NCI-H1105 (cell line): ENCODE measurements at places on chromosomes 5 and 9.
A peak's percentile ranks its signal among the peaks of the same experiment; 100 is the strongest.

- no peak for DNase-seq
These were observed 15.5 kb downstream of the SLC44A1 start for GRCh38 chr9:105259731-105260612.

DNA sequence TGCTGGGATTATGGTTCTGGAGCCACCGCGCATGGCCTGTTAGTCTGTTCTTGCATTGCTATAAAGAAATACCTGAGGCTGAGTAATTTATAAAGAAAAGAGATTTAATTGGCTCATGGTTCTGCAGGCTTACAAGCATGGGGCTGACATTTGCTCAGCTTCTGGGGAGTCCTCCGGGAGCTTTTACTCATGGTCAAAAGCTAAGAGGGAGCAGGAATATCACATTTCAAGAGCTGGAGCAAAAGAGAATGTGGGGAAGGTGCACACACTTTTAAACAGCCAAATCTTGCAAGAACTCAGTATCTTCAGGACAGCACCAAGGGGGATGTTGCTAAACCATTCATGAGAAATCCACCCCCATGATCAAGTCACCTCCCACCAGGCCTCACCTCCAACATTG, 12.1 kb downstream of the JAK2 start:
- DNase-seq: no peak

DNA sequence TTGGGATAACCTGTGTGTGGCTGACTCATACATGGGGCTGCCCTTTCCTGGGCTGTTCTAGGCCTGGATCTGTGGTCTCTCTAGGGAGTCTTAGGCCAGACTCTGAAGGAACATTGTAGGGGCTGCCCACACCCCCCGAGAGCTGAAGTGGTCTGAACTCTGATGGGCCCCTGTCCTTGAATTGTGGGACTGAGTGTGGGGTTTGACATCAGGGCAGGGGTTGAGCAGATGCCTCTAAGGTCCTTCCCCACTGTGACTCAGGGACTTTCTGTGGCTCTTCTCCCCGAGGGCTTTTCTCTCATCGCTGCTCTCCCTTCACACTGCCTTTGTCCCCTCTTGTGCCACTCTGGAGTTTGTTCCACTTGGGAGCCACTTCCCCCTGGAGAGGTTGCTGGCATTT, 215.0 kb downstream of the MELK start:
- no peak for DNase-seq

DNA sequence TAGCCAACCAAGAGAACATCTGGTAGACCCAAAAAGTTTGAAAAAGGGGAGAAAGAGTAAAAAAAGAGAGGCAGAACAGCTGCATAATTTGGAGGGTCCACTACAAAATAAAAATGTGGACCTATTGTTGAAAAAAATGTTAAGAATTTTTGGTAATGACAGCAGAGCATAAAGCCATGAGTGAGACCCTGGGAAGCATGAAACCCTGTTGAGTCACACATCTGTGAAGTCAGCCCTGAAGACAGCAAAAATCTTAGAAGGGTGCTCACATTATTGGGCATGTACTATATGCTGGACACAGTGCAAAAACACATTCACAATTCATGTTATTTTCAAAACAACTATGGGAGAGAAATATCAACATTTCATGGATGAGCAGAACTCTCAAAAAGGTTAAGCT, 56.4 kb upstream of the LIFR start:
- DNase-seq: no peak

DNA sequence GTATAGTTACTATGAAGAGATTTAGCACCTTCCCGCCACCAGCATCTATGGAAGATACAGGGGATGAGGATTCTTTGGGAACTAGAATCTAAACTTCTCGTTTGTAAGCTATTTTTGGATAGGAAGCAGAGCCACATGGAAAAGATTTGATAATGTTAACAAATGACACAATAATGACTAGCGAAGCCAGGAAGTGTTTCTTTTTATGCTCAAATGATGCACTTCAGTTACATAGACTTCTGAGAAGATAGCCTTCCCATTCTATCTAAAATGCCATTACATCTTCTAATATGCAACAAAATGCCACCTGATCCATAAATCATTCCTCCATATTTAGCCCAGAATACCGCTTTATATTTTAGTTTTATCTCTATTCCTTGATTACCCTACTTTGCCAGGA, 17.0 kb upstream of the TNC start:
- DNase-seq: no peak

- no peak for DNase-seq
These were observed 10.4 kb upstream of the ACTBL2 start for GRCh38 chr5:57493034-57493433.

- no peak for DNase-seq
These were observed 216.5 kb downstream of the PDZD2 start for GRCh38 chr5:31855134-31856040.

DNA sequence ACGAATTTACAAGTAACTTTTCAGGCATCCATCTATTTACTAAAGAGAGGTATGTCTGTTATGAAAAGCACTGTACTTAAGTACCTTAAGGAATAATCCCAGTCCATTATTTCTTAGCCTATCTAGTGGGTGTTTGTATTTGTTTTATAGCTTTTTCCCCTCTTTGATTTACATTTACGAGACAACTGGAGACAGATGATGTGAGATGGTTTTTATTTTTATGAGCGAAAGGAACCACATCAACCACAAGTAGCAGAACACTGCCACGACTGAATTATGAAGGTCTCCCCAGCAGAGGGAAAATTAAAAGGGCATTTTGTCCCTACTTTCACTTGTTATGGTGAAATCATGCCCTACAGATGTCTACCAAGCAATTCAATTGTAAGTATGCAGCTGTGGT, 357.8 kb downstream of the NFIB start:
- DNase-seq: no peak

GRCh38 chr5:74428876-74429275, 211.7 kb downstream of the ENC1 start:
- no peak for DNase-seq

GRCh38 chr9:88925481-88925880, 65.8 kb upstream of the S1PR3 start:
- no peak for DNase-seq

DNA sequence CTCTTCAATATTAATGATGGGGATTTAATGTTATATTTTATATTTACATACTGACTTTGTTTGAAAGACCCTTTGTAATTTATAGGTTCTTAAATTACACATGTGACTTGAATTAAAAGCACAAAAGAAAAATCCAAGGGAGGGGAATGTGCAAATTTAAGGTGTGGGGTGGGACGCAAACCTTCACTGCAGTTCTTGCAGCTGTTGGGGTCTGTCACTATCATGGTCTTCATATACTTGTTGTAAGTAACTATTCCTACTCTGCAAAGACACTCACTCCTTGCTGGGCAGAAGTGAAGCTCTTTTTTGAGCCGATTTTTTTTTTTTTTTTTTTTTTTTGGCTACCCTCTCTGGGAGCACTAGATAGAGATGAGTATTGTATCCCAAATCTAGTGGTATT, 505.3 kb downstream of the ARHGEF28 start:
- no peak for DNase-seq

GRCh38 chr9:100324594-100325200, 28.0 kb downstream of the TEX10 start:
- no peak for DNase-seq

GRCh38 chr9:32180597-32180996, 203.8 kb upstream of the ACO1 start:
- DNase-seq: no peak

DNA sequence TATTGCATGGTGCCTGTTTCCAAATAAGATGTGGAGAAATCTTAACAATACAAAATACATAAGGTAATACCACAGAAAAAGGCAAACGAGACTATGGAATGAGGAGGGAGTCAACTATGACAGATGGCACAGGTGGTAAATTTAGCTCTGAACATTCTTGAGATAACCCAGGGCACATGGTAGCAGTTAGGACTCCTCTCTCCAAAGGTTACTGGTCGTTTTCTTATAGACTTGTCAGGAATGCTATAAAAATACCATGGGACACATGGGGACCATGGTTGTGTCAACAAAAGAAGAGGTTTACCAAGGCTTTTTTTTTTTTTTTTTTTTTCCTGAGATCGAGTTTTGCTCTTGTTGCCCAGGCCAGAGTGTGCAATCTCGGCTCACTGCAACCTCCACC, 209.4 kb upstream of the RFX3 start:
- DNase-seq: no peak

DNA sequence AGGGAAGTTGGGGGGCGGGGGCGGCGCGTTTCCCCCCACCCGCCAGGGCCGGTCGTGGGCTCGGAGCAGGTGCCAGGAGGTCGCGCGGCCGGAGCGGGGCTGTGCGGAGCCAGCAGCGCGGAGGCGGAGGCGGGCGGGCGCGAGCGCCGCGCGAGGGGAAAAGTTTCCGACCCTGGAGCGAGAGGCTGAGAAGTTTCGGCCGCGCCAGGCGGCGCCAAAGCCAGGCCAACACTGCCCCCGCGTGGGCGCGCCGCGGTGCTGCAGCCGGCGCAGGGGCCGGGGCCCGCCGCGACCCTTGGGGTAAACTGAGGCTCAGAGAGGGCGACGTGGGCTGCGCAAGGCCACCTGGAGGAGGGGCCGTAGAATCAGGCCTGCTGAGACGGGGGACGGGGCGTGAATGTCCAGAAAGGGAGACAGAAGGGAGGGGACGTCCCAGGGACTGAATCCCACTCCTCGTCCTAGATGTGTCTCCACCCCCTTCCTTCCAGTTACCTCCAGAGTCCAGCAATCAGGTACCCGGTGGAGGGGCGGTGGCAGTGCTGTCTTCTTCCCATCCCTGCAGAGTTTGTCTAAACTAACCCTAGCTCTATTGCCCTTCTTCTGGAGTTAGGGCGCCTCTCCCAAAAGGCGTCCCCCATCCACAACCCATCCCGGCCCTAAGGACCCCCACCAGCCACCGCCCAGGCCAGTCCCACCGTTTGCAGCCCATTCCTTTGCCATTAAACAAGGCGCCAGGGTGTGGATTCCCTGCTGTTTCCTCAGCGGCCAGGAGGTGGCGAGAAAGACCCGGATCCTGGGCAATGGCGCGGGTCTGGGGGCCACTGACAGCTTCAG, 10.2 kb downstream of the C9orf50 start:
- peak; percentile 43 for DNase-seq

- DNase-seq: no peak
These were observed 1485.0 kb upstream of the CDH9 start for GRCh38 chr5:28523416-28523815.

DNA sequence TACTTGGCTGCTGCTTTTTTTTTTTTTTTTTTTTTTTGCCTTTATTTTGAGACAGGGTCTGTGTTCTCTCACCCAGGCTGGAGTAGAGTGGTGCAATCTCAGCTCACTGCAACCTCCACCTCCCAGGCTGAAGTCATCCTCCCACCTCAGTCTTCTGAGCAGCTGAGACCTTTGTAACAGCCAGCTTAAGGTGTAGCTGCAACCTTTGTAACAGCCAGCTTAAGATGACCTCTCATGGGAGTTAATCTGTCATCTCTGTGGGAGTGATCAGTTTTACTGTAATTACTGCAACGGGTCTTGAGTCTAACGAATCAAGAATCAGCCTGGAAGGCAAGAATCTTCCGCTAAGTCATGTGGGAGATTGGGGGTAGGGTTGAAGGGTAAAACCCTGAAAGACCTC, 31.6 kb upstream of the SNX2 start:
- DNase-seq: no peak

DNA sequence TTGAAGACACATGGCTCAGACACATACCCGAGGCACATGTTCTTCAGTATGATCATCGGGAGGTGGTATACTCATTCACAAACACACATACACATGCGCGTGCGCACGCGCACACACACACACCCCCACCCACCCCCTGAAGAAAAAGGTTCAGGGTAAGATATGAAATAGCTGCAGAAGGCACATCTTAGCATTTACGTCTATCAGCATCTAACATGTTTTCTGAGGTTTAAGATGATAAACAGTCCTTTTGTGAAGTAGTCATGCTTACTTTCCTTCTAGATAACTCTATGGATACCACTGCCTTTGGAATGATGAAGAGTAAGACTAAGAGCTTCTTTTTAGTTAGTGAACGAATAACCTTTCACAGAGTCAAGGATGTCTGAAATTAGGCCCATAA, 105.1 kb upstream of the GNA14 start:
- no peak for DNase-seq

GRCh38 chr5:96961053-96961452, 25.2 kb downstream of the LNPEP start:
- no peak for DNase-seq

- peak; percentile 5 for DNase-seq
These were observed 101.7 kb downstream of the ARRDC3 start for GRCh38 chr5:91281401-91281800.

DNA sequence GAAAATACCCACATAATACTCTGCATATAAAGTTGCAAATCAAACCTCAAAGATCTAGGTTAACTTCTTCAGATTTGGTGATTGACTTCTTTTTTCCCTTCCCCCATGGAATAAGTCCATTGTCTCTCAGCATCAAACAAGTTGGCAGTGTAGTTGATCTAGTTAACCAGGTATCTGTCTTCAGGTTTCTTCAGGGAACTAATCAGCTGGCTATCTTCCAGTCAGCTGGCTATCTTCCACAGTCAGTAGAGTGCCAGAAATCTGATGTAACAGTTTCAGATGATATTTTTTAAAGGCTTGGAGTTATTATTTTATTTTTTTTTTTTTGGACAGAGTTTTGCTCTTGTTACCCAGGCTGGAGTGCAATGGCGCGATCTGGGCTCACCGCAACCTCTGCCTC, 16.8 kb downstream of the TNFSF15 start:
- no peak for DNase-seq

GRCh38 chr5:111138096-111138495, 45.9 kb downstream of the WDR36 start:
- no peak for DNase-seq

GRCh38 chr5:14439087-14439871, 142.3 kb upstream of the OTULINL start:
- no peak for DNase-seq
